Dermis microvascular lymphatic vessel endothelial cell (primary cell): ENCODE measurements at places on chromosomes 13 and 19. TPM values are rescaled to one million over a fixed set of nuclear protein-coding genes. Genes with fewer than 3 reads are reported as not detected.

DNA sequence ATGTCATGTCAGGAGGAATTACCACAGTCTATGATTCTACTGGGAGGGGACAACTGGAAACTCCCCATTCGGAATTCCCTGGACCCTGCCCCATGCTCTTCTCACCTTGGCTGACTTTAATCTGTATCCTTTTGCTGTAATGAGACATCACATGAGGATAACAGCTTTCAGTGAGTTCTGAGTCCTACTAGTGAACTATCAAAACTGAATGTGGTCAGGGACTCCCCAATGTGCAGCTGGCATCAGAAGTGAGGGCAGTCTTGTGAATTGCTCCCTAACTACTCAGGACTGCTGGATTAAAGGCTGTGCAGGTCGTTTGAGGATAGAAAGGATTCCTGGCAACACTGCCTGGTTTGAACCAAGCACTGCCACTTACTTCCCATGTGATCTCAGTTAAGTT lies 15.2 kb downstream of the SIGLEC7 start:
- no peak for DNase-seq

DNA sequence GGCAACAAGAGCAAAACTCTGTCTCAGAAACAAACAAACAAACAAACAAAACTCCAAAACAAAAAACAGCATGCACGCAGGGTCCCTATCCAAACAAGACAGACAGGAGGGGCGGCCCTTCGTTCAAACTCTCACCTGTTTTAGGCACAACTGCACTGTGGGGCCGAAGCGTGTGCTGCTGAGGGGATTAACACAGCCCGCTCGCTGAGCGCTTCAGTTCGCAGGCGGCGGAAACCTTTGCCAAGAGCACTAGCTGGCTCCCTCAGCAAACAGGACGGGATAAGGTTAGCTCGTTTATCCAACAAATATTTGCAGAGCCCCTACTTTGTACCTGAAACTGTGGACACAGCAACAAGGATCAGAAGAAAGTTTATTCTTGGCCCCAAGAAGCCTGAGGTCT lies 1.6 kb upstream of the ADPRHL1 start:
- no peak for DNase-seq

- no peak for DNase-seq
Observed at GRCh38 chr13:28820099-28821051, at the start of gene MTUS2. TSS of gene MTUS2 (plus strand) at chr13:28820339.

GRCh38 chr19:41328157-41328841 lies 18.3 kb downstream of the CCDC97 start:
- DNase-seq, result peak; percentile 56

- DNase-seq, result no peak
Observed at GRCh38 chr19:14150770-14151661, 14.6 kb upstream of the ASF1B start.

- peak; percentile 73 for DNase-seq
Observed at GRCh38 chr19:17394891-17395415, 957 bp upstream of the CCDC194 start.

DNA sequence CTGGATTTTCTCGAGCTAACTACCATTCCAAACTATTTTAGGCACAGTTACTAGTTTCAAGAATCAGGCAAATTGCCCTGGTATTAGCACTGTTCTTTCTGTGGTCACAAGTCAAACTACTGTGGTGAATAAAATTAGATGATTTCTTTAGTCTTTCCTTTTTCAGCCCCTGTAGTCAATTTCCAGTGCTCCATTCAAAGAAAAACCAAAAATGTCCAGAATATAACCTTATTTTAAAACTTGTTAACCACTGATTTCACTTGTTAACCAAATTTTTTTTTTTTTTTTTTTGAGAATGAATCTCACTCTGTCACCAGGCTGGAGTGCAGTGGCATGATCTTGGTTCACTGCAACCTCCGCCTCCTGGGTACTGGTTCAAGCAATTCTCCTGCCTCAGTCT lies 50.6 kb upstream of the USPL1 start:
- no peak for DNase-seq

GRCh38 chr19:34189917-34190425 lies 17.7 kb downstream of the LSM14A start:
- DNase-seq, result no peak

GRCh38 chr13:60931858-60932546 lies 483.6 kb downstream of the PCDH20 start:
- peak; percentile 18 for DNase-seq

DNA sequence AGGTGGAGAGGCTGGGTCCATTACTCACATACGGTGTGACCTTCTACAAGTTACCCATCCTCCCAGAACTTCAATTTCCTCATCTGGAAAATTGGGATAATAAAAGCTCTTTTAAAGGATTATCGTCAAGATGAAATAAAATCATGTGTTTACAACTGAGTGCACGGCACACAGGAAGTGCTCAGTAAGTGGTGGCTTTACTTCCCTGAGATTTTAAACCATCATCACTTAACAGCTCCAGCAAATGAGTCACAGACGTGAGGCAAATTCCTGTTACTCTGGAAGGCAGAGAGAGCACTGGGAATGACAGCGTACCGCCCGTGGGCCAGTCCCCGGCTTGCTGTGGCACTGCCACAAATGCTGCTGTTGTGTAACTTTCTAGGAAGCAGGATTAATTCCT lies 64.1 kb downstream of the MRPL57 start:
- DNase-seq, result no peak

GRCh38 chr19:56113074-56113632 lies 7.9 kb downstream of the ZNF787 start:
- no peak for DNase-seq

DNA sequence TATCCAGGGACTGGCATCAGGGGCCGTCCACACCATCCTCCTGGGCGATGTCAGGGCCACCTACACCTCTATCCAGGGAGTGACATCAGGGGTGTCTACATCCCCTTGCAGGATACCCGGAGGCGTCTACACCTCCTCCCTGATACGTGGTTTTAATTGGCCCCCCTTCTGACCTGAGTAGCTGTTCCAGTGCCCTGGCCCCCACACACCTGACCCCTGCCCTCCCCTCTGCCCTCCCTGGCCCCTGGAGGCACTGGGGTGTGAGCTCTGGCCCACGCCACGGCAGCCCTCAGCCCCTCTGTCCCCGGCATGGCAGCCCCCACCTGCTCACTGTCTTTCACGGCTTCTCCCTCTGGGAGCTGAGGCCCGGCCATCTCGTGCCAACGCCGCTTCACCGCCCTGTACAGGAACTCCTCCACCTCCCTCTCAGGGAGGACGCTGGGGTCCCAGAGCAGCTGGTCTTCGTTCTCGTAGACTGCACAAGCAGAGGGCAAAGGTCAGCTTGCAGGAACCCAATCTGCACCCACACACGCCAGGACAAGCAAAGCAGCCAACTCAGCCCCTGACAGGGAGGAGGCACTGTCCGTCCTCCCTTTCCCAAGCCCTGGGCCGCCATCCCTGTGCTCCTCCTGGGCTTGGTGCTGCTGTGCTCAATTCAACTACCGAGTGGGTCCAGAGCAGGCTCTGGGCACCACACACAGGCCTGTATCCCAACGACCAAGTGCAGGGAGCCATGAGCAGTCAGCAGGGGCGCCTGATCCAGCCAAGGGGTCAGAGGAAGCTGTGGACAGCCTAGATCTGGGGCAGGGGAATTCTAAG lies 22.2 kb upstream of the PLPP2 start:
- DNase-seq, result no peak

GRCh38 chr19:1560286-1560882 lies 7.7 kb downstream of the MEX3D start:
- no peak for DNase-seq

DNA sequence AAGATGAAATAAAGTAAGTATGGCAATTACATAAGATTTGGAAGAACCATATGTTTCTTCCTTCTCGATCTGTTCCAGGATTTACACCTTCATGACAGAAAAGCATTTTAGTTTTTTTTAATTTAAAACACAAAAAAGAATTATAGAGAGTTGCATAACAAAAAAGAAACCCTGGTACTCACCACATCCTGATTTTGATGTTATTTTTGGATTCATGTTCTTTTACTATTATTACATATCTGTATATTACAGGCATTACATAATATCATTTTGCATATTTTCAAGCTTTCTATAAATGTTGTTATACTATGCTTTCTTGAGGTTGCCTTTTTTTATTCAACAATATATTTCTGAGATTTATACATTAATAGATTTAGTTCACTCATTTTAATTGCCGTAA lies 6.7 kb upstream of the KATNAL1 start:
- no peak for DNase-seq

- no peak for DNase-seq
Observed at GRCh38 chr13:80070024-80070703, 270.8 kb downstream of the SPRY2 start.

DNA sequence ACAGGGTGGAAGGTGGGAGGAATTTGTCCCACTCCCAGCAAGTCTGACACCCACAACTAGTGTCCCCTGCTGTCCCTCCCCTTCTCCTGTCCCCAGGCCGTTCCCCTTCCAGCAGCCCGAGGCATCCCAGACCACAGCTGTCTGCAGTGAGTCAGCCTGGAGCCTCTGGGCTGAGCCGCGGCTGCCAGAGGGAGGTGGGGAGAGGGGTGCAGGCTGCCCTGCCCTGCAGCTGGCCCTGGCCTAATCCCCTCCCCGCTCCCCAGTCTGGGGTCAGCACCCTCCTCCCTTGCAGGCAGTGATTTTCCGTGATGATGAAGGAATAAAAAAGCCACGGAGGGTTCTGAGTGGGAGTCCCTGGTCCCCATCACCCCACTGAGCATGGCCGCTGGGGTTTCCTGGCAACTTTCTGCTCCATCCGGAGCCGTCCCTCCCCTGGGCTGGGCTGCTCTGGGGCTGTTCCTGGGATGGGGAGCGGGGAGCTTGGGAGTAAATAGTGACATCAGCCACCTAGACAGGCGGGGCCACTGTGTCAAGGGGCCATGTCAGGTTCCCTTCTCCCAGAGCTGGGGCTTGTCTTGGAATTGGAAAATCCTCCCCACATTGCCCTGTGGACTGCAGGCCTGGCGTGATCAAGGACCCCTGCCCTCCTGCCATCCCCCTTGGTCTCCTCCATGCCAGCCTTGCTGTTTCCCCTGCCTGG lies 16.8 kb downstream of the SPC24 start:
- DNase-seq, result peak; percentile 74

DNA sequence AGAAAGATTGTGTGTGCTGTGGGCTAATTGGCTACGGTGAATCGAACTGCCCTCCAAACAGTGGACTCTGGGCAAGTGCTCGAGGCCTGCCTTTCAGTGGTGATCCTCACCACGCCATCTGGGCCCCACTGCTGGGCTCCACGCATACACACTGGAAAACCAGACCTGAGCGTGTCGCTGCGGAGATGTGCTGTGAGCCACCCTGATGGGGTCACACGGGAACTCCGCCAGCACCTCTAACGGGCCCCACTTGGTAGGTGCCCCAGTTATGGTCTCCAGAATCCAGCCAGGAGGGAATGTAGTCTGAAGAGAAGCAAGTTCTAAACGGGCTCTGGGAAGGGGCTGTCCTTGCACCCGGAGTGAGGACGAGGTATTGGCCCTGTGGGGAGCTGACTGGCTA lies 39.3 kb downstream of the C13orf46 start:
- no peak for DNase-seq

DNA sequence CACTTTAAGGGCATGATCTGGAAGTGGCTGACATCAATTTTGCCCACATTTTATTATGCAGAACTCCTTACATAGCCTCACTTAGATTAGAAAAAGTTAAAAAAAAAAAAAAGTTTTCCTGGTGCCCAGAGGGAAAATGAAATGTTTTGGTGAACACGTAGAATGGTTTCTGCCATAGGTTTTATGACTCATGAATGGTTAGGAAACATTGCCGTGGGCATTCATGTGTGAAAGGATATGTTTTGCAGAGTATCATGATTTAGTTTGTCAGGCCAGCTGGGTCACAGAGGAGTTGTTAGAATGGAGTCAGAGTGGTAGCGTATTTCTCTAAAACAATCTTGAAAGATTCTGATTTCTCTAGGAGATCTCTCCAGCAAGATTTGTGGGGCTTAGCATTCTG lies 133.8 kb downstream of the MRPL57 start:
- no peak for DNase-seq

GRCh38 chr19:48874303-48875135 lies 2.3 kb downstream of the PPP1R15A start:
- DNase-seq, result no peak

DNA sequence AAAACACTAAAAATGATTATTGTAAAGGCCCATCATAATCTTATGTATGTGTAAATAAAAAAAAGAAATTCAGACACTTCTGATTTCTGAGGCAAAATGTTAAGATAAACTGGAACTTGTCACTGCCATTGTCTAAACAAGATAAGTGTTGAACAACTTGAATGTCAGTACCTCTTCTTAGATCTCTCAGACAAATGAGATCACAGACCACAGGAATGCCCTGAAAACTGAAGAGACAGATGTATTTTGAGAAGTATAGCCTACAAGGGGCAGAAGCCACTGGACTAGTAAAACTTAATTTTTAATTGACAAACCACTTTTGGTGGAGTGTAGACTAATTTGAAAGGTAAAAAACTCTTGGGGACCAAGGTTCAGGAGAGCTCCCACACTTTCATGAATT lies 375.5 kb upstream of the SLITRK5 start:
- no peak for DNase-seq

The SLC25A41 gene
- 0.13 TPM in 2 replicates for total RNA-seq

The ZNF441 gene
- total RNA-seq, result 8.0 and 9.4 TPM in 2 replicates

The ARL11 gene
- 0.26 and 0.38 TPM in 2 replicates for total RNA-seq

The ASF1B gene
- total RNA-seq, result 10.1 and 17.8 TPM in 2 replicates

The RAX2 gene
- total RNA-seq, result not detected in 2 replicates

The KLK1 gene
- not detected in 2 replicates for total RNA-seq
